ENCODE measurements at places on chromosomes 3 and 15. TPM values are rescaled to one million over a fixed set of nuclear protein-coding genes. Genes with fewer than 3 reads are reported as not detected.

GRCh38 chr3:71350998-71351397 is 232.5 kb downstream of the FOXP1 start:
- no peaks in the 10 kb centered on the region for H3K36me3 ChIP-seq
- no peak overlapping the region for H3K4me3 ChIP-seq
- H3K27ac ChIP-seq = peak overlapping the region; percentile 8
- no peak for DNase-seq

GRCh38 chr3:72489901-72490300 is 358.3 kb downstream of the SHQ1 start:
- no peaks in the 10 kb centered on the region for H3K36me3 ChIP-seq
- no peaks in the 10 kb centered on the region for H3K27me3 ChIP-seq
- no peak for DNase-seq
- peaks cover 38% of the 10 kb centered on the region for H3K4me1 ChIP-seq
- no peak overlapping the region for H3K4me3 ChIP-seq

GRCh38 chr3:99939876-99940275 is 122.2 kb downstream of the CMSS1 start:
- no peaks in the 10 kb centered on the region for H3K27me3 ChIP-seq
- DNase-seq = no peak
- no peak overlapping the region for H3K27ac ChIP-seq
- H3K4me3 ChIP-seq = no peak overlapping the region
- peaks cover 52% of the 10 kb centered on the region for H3K4me1 ChIP-seq

- no peaks in the 10 kb centered on the region for H3K36me3 ChIP-seq
- DNase-seq = no peak
- H3K4me3 ChIP-seq = no peak overlapping the region
- H3K27ac ChIP-seq = no peak overlapping the region
- H3K27me3 ChIP-seq = no peaks in the 10 kb centered on the region
These were observed 245.4 kb downstream of the ULK4 start for GRCh38 chr3:41716471-41716870.

DNA sequence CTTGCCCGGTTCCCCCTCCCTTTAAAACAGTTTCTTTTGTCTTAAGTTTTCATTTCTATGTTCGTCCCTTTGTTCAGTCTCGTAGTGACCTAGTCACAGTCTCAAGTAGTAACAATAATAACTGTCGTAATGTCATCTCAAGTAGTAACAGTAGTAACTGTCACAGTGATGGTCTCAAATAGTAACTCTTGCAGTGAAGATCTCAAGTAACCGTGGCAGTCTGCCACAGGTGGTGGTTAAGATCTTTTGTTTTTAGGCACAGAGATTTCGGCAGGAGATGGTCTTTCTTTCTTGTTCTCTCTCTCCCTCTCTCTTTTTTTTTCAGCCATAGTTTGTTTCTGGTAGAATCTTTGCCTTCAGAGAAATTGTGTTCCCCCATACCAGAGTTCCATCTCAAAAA is 656.0 kb upstream of the SGO1 start:
- DNase-seq = no peak
- H3K36me3 ChIP-seq = no peaks in the 10 kb centered on the region
- no peaks in the 10 kb centered on the region for H3K4me1 ChIP-seq
- no peaks in the 10 kb centered on the region for H3K27me3 ChIP-seq
- no peak overlapping the region for H3K27ac ChIP-seq
- no peak overlapping the region for H3K4me3 ChIP-seq

DNA sequence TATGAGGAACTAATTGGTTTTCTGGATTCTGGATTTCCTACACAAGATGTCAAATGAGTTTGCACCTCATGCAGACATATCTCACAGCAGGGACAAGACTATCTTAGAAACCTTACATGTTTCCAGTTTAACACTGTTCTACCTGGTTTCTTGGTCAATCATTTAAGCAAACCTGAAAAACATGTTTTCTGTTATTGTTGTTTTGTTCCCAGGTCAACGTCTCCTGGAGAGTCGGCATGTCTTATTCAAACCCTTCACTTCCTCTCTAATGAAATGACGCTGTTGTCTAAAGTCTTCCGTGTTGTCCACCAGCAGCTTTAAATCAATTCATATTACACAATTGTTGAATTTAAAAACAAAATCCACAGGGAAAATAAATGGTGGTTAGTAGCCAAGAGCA is 150.9 kb downstream of the CNTN3 start:
- no peak for DNase-seq
- no peak overlapping the region for H3K27ac ChIP-seq
- H3K4me3 ChIP-seq = no peak overlapping the region

- H3K36me3 ChIP-seq = no peaks in the 10 kb centered on the region
- no peak overlapping the region for H3K4me3 ChIP-seq
- no peaks in the 10 kb centered on the region for H3K27me3 ChIP-seq
- H3K4me1 ChIP-seq = peaks cover 28% of the 10 kb centered on the region
These were observed 104.8 kb upstream of the HERC1 start for GRCh38 chr15:63938486-63939061.

GRCh38 chr3:142210608-142211007 is 14.8 kb downstream of the GK5 start:
- H3K27ac ChIP-seq = peak overlapping the region; percentile 81
- no peak for DNase-seq
- H3K27me3 ChIP-seq = no peaks in the 10 kb centered on the region
- peaks cover 28% of the 10 kb centered on the region for H3K36me3 ChIP-seq
- peaks cover 6% of the 10 kb centered on the region for H3K4me1 ChIP-seq

GRCh38 chr3:172931746-172932285 is 181.3 kb downstream of the ECT2 start:
- H3K27me3 ChIP-seq = no peaks in the 10 kb centered on the region

DNA sequence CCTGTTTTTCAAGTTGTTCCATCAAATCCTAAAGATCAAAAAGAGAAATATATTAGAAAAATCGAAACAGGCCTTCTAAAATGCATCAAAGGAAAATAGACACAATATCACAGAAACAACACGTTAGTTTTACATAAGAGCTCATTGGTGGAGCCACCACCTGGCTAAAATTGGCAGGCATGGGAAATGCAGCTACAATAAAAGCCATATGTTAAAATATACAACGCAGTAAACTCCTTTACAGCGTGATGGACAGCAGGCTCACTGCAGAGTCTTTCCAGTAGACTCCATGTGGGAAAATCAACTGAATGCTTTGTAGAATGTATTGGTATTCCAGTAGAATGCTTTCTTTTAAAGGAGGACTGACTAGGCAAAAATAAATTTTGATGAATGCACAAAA is 40.9 kb upstream of the MYO5C start:
- H3K4me1 ChIP-seq = peaks cover 5% of the 10 kb centered on the region
- H3K4me3 ChIP-seq = no peak overlapping the region
- no peaks in the 10 kb centered on the region for H3K27me3 ChIP-seq

GRCh38 chr3:180633722-180634121 is 31.8 kb downstream of the TTC14 start:
- H3K36me3 ChIP-seq = no peaks in the 10 kb centered on the region
- DNase-seq = no peak
- H3K4me3 ChIP-seq = no peak overlapping the region
- no peaks in the 10 kb centered on the region for H3K4me1 ChIP-seq

- H3K27ac ChIP-seq = no peak overlapping the region
- peaks cover under 1% of the 10 kb centered on the region for H3K27me3 ChIP-seq
- no peak overlapping the region for H3K4me3 ChIP-seq
- H3K4me1 ChIP-seq = no peaks in the 10 kb centered on the region
These were observed 146.7 kb upstream of the IQSEC1 start for GRCh38 chr3:13219902-13220296.

- H3K4me1 ChIP-seq = no peaks in the 10 kb centered on the region
- DNase-seq = no peak
- H3K27me3 ChIP-seq = no peaks in the 10 kb centered on the region
- no peak overlapping the region for H3K4me3 ChIP-seq
- no peak overlapping the region for H3K27ac ChIP-seq
These were observed 33.7 kb downstream of the ARMC8 start for GRCh38 chr3:138220788-138221187.

DNA sequence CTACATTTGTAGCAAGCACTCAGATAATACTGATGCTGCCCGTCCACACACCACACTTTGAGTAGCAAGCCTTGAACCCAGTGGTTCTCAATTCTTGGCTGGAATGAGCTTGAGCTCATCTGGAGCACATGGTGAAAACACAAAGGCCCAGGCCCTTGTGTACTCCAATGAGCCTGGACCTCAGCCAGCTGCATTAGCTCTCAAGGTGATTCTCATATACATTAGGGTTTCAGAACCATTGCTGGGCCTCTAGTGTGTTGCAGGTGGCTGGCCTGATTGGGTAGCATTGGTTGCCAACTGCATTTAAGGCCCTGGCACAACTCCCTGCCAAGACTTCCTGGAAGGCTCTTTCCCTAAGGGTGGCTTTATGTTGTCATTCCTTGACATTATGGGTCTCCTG is 23.4 kb upstream of the ZFAND6 start:
- peaks cover 11% of the 10 kb centered on the region for H3K4me1 ChIP-seq
- H3K27me3 ChIP-seq = no peaks in the 10 kb centered on the region
- H3K27ac ChIP-seq = no peak overlapping the region
- H3K4me3 ChIP-seq = no peak overlapping the region

DNA sequence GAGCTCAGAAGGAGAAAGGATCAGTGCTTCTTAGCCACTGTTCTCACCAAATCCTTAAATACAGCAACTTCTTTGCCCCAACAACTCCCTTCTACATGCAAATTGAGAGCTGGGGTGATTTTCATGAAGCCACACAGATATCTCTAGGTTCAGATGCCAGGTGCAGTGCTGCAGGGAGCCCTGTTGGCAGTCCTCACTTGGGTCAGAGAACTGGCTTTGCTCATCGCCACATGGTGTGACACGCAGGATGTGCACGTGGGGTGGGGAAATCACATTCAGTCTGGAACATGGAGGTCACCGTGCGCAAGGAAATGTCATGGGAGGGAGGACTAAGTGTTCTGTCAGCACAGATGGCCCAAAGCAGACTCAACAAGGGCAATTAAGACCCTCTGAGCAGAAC is 103.8 kb downstream of the WDR76 start:
- peaks cover 8% of the 10 kb centered on the region for H3K4me1 ChIP-seq
- no peaks in the 10 kb centered on the region for H3K36me3 ChIP-seq
- no peak overlapping the region for H3K27ac ChIP-seq
- DNase-seq = no peak
- H3K4me3 ChIP-seq = no peak overlapping the region

- H3K27ac ChIP-seq = peak overlapping the region; percentile 58
- peaks cover 39% of the 10 kb centered on the region for H3K4me1 ChIP-seq
- no peaks in the 10 kb centered on the region for H3K27me3 ChIP-seq
- no peak for DNase-seq
- H3K36me3 ChIP-seq = no peaks in the 10 kb centered on the region
These were observed 33.4 kb downstream of the POC1A start for GRCh38 chr3:52120556-52121463.

GRCh38 chr15:80404057-80404760 is at the start of gene ARNT2:
ARNT2 (plus strand) TSS chr15:80404382; CDS start chr15:80404516, 134 bp downstream.
- DNase-seq = no peak
- peaks cover 14% of the 10 kb centered on the region for H3K4me1 ChIP-seq
- peaks cover 41% of the 10 kb centered on the region for H3K27me3 ChIP-seq
- H3K4me3 ChIP-seq = peak within 1 kb of the TSS; percentile 61

- DNase-seq = no peak
- H3K27ac ChIP-seq = peak overlapping the region; percentile 74
- H3K36me3 ChIP-seq = no peaks in the 10 kb centered on the region
These were observed 6.2 kb downstream of the SEMA3F start for GRCh38 chr3:50161320-50161719.

Gene CEP152
- 7.1 TPM for total RNA-seq

Gene DPPA4
- total RNA-seq = not detected

Gene LOXL1
- total RNA-seq = 4.3 TPM

Gene CDHR4
- 0.45 TPM for total RNA-seq

Gene OR5K2
- not detected for total RNA-seq

Gene SELENOS
- total RNA-seq = 88.3 TPM

Gene IMPG2
- 0.24 TPM for total RNA-seq

Gene KNL1
- total RNA-seq = 4.9 TPM

Gene LXN
- 7.4 TPM for total RNA-seq

Gene RETNLB
- not detected for total RNA-seq

Gene EPHA3
- 1.0 TPM for total RNA-seq
